ENCODE measurements at places on chromosomes 11 and 22.

- DNase-seq, result no peak
Observed at GRCh38 chr11:57562596-57562995, 4.9 kb downstream of the UBE2L6 start.

GRCh38 chr11:113201054-113201818 lies 113.1 kb upstream of the TTC12 start:
- DNase-seq, result peak; percentile 36

- no peak for DNase-seq
Observed at GRCh38 chr11:70660889-70661197, 262.5 kb downstream of the CTTN start.

- DNase-seq, result peak; percentile 32
Observed at GRCh38 chr11:16612566-16613261, 125.7 kb upstream of the C11orf58 start.

- DNase-seq, result no peak
Observed at GRCh38 chr11:30009060-30009459, 7.8 kb downstream of the KCNA4 start.

DNA sequence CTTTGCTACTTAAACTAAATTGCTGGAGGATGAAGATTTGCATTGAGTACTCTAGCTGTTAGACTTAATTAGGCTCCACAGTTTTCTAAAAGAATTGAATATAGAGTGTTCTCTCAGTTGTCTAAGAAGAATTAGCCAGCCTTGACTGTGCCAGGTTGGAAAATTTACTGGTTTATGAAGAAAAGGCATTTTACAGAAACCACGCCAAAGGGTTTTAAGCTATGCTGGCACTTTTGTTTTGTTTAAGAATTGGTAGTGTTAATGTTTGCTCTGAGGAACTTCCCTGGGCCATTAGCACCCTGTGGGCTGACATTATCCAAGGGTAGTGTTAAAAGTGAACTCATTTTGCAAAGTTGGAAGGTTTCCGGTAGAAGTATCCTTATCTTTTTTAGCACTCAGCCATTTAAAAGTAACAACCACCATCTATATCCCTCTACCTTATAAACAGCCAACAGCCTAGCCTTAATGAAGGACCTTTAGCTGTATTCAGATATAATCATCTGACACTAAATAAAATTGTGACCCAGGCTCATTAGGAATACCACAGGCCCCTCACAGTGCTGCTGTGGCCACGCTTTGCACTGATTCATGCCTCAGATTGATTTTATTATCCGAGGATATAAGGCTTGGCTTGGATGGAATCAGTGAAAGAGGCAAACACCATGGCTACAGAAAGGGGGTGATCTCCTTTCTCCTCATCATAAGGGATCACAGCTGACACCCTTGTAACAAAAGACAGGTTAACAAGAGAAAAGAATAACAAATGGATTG lies 158.9 kb downstream of the NCAM1 start:
- DNase-seq, result no peak

DNA sequence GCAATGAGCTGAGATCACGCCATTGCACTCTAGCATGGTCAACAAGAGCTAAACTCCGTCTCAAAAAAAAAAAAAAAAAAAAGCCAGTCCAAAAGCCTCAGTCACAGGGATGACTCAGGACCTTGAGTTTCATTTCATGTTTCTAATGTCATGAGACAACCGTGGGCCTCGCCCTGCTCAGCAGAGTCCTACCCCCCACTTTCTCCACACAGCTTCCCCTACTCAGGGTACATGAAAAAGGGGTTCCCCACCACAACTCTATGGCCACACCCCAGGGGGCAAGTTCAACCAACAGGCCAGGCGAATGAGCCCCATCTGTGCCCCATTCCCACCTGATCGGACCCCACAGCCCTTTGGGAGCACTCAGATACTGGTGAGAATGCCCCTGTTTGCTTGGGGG lies 24.3 kb upstream of the ADA2 start:
- DNase-seq, result no peak

- DNase-seq, result no peak
Observed at GRCh38 chr11:117910525-117910924, 18.7 kb downstream of the TMPRSS13 start.

GRCh38 chr22:27673839-27674238 lies 127.7 kb downstream of the MN1 start:
- DNase-seq, result no peak

DNA sequence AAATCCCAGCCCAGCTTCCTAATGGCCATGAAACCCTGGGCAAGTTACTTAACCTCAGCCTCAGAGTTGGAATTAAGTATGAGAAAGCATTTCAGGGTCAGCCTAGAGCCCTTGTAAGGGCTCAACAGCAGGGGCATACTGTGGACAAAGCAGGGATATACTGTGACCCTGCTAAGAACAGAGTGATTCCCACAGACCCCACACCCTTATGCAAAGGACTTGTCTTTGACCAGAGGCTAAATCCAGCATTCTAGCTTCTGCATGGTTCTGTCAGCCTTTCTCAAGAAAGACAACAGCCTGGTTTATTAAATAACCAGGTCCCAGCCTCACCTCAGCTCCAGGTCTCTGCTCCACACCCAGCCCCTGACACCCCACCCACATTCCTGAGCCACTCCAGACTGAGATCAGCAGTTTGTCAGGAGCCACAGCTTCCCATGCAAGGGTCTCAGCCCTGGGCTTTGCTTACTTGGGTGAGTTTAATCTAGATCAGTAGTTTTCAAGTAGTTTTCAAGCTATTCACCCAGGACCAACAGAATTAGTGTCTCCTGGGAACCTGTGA lies 69.2 kb downstream of the GALNT18 start:
- no peak for DNase-seq

- peak; percentile 61 for DNase-seq
Observed at GRCh38 chr22:27630754-27631153, 170.8 kb downstream of the MN1 start.

GRCh38 chr22:30882184-30882717 lies 86.3 kb downstream of the MORC2 start:
- DNase-seq, result no peak

DNA sequence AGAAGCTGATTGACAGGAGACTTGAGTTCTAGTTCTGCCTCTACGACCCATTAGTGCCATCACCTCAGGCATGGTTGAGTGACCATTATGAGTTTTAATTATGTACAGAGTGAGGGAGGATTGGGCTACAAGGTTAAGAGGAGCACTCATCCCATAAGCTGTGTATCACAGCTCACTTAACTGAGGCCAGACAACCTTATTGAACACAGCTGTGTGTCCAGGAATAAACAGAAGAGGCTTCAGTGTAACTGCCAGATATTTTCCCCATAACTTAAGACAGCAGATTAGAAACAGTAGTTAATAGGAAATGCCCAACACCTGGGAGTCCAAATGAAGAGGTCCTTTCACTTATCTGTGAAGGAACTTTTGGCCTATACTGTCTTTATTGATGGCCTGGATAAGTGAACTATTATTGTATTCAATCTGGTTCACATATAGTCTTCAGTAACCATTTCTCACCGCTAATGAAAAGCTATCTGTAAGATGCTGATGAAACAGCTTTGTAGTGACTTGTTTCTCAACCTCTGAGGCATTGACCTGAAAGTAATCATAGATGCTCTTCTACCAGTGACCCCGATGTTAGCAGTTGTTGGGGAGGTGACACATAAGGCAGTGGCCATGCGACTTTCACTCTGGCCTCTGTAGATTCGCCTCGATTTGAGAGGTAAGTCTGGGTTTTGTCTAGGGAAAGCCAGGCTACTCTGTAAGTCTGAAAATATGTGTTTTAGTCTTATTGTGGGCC lies 41.7 kb downstream of the YAP1 start:
- DNase-seq, result no peak

GRCh38 chr11:103528046-103528445 lies 418.8 kb downstream of the DYNC2H1 start:
- DNase-seq, result no peak

DNA sequence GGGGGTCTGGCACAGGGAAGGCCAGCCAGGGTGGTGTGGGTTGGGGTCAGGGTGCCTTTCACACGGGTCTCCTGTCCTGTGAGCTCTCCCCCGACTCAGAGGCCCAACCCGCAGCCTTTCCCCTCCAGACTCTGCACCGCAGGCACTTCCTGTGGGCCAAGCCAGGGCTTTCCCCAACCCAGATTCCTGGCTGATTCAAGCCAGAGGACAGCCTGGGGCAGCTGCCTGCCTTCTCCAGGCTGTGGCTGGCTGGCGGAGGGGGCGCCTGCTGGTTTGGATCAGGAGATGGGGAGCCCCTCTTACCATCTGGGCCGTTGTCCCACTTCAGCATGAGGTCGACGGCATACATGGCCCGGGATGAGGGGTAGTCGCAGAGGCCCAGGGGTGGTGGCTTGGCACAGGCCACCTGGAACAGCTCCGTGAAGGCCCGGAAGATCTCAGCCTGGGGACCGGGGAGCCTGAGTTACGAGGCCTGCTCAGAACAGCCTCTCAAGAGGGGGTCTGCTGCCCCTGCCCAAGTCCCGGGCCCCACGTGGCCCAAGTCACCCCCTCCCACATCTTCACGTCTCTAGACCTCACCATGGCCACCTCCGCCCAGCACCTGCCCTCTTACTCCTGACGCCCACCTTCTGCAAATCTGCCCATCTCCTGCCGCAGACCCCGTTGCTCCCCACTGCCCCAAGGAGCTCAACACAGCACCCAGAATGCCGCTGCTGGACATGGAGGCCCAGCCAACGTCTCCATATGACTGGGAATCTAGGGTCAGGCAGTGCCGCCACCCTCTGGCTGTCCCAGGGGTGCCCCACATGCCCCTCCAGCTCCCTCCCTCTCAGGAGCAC lies 17.3 kb downstream of the TSPO start:
- no peak for DNase-seq

DNA sequence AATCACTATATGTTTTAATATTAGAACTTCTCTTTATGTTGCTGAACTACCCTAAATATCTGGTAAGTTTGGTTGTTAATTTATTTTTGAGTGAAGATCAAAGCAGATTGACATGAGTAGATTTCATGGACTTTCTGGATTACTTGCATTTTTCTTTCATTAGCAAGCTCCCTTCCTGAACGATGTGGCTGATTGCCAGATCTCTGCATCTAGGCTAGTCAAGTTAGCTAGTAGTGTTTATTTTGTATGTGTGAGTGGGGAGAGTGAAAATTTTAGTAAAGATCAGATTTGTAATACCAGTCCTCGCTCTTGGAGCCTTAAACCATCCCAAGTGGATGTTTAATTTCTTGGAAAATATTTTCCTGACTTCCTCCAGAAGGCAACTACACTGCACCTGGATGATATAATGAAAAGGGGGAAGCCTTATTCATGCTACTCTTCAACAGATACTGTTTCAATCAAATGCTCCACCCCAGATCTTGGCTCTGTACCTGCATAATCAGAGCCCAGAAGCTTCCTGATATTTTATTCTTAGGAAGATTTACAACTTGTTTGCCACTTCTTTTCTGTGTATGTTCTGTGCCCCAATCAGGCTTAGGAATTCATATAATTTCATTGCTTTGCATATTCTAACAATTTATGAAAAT lies 143.2 kb upstream of the GRIA4 start:
- no peak for DNase-seq

- DNase-seq, result no peak
Observed at GRCh38 chr22:40054486-40054885, 59.7 kb downstream of the FAM83F start.

GRCh38 chr11:125393331-125393730 lies 102.7 kb downstream of the FEZ1 start:
- DNase-seq, result no peak

DNA sequence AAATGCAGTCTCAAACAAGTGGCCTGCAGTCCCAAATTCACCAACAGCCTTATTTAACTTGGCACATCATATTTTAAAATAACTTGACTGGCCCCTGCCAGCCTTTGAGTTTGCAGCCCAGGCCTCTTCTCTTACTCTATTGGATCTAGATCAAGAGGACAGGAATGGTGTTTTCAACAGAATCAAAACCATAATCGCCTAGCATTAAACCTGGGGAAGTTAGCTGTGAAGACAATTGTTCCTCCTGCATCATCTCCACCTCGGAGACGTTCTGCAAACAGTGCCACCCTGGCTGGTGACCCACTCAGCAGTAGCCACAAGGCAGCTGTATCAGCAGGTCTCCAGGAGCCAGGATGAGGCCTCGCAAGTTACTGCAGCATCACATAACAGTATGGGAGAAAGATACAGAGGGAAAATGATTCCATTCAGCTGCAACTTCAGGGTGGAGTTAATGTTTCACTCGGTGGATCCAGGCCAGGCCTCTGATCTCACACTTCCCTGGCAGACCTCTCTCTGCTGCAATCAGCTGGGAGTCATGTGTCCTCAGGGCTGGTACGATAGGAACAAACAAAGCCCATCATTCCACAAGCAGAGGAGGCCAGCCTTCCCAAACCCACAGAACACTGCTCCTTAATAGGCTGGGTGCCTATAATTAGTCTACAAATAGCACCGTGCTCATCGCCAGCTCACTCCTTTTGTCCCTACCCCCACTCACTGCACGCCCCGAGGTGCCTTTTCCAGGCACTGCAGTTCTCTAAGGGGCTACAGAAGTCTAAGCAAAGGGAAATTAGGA lies 18.6 kb upstream of the SCN2B start:
- DNase-seq, result no peak

DNA sequence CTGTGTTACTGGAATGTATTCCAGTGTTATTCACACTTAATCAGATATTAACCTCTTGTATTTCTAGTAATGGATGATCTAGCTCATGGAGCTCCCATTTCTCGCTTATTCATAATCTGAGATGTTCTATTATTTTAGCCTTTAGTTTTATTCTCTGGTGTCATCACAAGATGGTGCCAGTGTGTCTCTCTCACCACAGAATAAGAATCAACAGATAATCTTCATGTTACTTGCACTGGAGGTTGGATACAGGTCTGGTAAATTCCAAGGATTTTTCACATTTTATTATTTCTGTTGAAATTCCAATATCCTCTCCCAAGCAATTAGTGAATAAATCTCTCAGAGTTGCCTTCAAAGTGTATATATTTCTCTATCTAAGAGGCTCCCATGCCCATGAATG lies 74.6 kb downstream of the CASP12 start:
- DNase-seq, result no peak

DNA sequence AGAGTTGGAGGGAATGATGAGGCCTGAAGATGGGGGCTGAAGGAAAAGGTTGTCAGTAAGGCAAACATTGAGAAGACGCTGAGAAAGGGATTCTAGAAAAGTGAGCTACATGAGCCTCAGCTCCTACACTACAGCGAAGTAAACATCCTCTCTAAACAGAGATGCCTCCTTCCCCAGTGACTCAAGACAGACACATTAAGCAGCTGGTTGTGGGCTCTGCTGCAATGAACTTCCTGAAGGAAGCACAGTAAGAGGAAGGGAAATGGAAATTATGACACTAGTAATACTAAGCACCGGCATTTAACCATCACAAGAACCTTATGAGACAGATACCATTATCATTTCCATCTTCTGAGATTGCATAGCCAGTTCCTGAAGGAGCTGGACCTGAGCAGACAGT lies 190.5 kb downstream of the C11orf87 start:
- no peak for DNase-seq

GRCh38 chr22:49996119-49996517 lies 16.4 kb downstream of the IL17REL start:
- no peak for DNase-seq

GRCh38 chr11:126415669-126416420 lies 60.4 kb downstream of the ST3GAL4 start:
- DNase-seq, result no peak

Measured in H9 (cell line).